Activated T-helper 9 cell treated with anti-CD3 and anti-CD28 coated beads, Interleukin-2, amount 50 U/mL, for 16 hours (primary cell): ENCODE measurements at places on chromosomes 12 and 14.

- no peak for DNase-seq
These were observed 28.9 kb upstream of the TSPAN8 start for GRCh38 chr12:71186571-71187288.

GRCh38 chr12:3266638-3267037, 189.5 kb downstream of the TSPAN9 start:
- no peak for DNase-seq

DNA sequence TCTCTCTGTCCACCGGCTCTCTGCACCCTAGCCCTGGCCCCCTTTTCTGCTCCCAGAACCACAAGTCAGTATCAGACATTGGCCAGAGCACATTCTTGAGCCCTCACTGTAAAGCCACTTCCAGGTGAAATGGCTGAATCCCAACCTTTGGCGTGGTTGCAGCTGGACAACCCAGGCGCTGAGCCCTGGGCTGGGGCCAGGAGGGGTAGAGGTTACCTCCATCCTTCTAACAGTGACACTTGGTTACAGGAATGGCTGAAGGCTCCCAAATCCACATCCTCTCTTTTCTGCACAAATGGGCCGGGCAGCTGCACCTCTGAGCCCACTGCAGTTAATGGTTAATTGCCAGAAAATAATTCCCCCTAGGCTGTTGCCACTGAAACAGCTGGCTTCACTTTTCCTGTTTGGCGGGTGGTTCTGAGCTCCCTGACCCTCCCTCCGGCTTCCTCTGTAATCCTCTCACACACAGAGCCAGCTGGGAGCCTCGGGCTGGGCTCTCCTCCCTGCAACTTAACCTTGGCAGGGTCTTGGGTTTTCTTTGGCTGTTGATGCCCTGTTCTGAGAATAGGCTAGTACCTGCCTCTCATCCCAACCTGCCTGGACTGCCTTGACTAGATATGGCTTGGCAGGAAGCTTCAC, 44.1 kb downstream of the TSPAN11 start:
- DNase-seq: no peak

- peak; percentile 9 for DNase-seq
These were observed 114.7 kb downstream of the SLC8A3 start for GRCh38 chr14:70073924-70074566.

GRCh38 chr12:126493366-126494108, 1428.3 kb downstream of the AACS start:
- no peak for DNase-seq

GRCh38 chr14:40674502-40674901, 932.2 kb upstream of the LRFN5 start:
- DNase-seq: no peak

GRCh38 chr14:76810953-76811400, 1.7 kb downstream of the ANGEL1 start:
- no peak for DNase-seq

GRCh38 chr12:42086031-42086430, 58.6 kb downstream of the GXYLT1 start:
- DNase-seq: no peak

DNA sequence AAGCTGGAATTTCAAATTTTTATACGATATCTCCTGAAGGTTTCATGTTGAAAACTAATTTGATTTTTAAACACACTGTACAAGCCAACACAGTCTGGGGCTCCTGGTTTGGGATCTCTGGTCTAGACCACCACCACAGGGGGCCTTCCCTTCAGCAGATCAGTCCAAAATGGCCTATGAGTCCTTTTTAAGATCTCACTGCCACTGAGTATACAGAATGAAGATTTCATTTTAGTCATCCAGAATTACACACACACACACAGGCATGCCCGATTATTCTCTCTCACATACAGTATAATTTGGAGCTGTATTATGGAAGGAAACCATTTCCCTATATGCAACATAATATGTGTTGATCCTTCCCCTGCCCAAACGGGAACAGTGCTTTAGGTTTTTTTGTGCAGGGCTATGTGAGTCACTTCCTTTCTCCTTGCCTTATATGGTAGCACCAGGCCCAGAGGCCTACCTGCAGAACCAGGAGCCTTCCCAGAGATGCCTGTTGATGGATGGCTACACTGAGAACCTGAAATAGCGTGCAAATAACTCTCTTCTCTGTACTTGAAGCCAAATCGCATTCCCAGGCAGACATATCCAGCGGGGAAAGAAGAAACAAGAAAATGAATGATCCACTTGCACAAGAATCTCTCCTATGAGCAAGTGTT, 28.1 kb upstream of the WNK1 start:
- DNase-seq: no peak

- DNase-seq: no peak
These were observed 167.9 kb upstream of the AVPR1A start for GRCh38 chr12:63318933-63319332.

DNA sequence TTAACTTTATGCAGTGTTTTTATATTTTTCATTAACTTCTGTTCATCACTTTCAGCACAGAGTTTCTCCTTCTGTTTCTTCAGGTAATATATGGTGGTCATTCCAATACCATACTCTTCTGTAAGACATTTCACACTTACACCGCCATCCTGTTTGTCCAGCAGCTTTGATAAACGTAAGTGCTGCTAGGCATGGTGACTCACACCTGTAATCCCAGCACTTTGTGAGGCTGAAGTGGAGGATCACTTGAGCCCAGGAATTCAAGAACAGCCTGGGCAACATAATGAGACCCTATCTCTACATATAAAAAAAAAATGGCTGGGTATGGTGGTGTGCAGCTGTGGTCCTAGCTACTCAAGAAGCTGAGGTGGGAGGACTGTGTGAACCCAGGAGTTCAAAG, 55.8 kb downstream of the EXOC5 start:
- DNase-seq: no peak

DNA sequence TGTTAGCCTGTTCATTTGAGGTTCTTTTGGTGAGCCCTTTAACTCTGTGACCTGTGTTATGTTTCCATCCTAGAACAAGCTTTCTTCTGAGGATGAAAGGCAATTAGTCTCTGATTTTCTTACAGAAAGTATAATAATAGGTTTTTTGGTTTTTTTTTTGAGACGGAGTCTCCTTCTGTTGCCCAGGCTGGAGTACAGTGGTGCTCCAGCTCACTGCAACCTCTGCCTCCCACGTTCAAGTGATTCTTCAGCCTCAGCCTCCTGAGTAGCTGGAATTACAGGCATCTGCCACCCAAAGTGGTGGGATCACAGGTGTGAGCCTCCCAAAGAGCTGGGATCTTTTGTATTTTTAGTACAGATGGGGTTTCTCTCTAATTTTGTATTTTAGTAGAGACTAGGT, 52.7 kb upstream of the SYNE2 start:
- DNase-seq: no peak

DNA sequence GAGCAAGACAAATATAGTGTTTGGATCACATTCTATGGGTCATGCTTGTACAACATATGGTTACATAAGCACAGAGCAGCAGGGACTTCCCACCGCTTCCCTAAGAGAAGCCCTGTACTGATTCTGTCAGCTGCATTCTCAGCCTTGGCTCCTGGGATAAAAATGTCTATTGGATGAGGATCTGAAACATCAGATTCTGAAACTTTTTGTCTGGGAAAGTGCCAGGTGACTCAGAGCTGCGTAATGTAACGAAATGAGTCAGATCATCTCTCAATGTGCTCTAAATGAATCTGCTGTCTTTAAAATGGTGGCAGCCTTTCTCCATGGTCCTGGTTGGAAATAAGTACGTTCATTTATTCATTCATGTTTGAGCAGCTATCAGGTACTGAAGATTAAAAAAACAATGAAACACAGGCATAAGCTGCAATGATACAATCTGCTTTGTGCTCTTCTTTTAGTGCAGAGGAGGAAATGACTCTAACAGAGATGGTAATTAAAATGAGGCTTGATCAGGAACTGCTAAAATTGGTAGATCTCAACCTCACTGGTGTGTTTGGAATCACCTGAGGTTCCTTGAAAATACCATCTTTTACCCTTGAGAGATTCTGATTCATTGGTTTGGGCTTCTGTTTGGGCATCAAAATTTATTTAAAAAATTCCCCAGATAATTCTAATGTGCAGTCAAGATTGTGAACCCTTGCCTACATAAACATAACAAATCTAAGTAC, 99.1 kb upstream of the NAP1L1 start:
- DNase-seq: peak; percentile 25

DNA sequence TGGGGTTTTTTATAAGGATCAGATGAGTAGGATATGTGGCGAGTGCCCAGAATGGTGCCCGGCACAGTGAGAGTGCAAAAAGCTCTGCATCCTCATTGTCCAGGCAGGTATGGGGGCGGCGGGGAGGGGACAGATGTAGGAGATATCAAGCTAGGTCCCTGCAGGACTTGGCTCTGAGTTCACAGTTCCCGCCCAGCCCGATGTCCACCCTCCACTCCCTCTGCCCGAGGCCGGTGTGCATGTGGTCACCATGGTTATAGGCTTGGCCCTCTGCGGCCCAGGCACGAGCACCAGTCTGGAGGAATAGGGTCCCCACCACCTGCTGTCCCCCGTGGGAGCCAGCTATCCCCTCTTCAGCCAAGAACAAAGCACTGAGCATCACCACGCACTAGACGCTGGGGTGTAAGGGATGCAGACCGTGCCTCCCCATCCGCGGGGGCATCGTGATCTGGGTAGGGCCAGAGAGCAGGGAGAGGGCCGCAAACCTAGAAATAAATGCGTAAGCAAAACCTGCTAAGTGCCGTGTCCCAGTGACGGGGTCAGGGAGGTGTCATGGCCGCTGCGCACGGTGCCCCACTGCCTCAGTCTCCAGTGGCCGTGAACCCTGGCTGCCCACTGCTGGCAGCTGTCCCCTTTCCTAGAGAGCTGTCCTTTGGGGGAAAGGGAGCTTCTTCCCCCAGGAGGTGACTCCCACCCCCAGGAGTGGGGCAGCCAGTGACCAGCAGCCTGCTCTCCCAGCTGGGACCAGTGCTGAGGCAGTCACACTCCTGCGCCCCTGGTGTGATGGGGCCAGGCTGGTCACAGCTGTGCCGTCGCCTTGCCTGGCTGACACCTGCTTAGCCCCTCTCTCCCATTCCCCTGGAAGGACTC, 12.0 kb downstream of the RFLNA start:
- DNase-seq: no peak

DNA sequence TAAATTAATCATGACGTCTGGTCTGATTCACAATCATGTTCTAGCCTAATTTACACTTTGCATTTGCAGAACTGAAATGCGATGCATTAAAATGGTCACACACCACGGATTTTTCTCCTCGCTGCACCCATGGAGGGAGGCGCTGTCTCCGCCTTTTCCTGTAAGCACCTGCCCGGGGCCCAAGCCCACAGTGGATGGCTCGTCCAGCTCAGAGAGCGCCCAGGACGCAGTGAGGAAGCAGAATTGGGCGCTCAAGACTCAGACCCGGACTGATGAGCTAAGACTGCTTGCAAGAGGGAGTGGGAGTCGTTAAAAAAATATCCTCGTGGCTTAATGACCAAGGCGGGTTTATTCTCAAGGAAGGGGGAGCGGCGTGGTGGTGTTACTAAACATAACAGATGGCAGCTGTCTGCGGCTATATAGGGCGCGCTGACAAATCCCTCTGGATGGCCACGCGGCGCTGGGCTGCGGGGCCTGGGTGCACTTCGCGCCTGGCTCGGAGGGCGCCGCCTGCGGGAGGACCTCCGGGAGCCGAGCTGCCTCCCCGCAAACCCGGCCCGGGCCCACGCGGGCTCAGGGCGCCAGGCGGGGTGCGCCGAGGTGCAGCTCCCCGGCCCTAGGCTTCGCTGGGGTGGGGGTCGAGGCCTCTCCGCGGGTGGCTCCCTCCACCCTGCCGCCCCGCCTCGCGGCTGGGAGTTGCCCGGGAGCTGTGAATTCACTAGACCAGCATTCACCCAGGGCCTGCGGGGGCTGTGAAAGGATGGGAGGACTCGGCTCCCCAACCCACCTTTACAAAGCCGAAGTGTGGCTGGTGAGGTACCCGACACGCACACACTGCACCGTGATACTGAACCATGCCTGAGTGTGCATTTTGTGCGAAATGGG, 78.7 kb downstream of the PPM1A start:
- DNase-seq: peak; percentile 0

DNA sequence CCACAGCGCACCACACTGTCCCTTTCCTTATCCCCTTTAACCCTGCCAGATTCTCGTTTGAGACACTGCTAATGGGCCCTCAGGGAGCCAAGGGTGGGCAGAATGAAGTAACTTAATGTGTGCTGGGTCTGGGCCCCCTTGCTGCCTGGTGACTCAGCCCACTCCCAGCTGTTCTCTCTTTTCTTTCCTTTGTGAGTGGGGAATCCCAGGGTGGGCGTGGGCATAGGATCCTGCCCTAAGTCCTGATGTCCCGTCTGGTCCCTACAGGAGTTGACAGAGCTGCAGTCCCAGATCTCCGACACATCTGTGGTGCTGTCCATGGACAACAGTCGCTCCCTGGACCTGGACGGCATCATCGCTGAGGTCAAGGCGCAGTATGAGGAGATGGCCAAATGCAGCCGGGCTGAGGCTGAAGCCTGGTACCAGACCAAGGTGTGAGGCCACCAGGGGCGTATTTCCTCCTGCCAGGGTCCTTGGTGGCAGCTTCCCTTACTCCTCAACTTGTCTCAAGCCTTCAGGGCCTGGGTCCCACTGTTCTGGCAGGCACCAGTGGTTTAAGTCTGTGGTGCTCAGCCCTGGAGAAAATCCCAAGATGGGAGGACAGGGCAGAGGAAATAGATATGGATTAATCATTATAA, 8.3 kb downstream of the KRT7 start:
- DNase-seq: no peak
